ENCODE measurements at places on chromosomes 5 and 9. TPM values are rescaled to one million over a fixed set of nuclear protein-coding genes. Genes with fewer than 3 reads are reported as not detected.

Gene PTBP3
- 39.8 TPM for polyA plus RNA-seq

Gene BICD2
- 7.4 TPM for polyA plus RNA-seq

Gene BNC2
- polyA plus RNA-seq = not detected

Gene C8G
- polyA plus RNA-seq = not detected

Gene DOCK8
- polyA plus RNA-seq = 84.6 TPM

- H3K4me3 ChIP-seq = no peak overlapping the region
- H3K36me3 ChIP-seq = no peaks in the 10 kb centered on the region
- H3K27ac ChIP-seq = no peak overlapping the region
- H3K4me1 ChIP-seq = no peaks in the 10 kb centered on the region
Measured at GRCh38 chr9:16136961-16137360, 584.1 kb downstream of the CCDC171 start.

DNA sequence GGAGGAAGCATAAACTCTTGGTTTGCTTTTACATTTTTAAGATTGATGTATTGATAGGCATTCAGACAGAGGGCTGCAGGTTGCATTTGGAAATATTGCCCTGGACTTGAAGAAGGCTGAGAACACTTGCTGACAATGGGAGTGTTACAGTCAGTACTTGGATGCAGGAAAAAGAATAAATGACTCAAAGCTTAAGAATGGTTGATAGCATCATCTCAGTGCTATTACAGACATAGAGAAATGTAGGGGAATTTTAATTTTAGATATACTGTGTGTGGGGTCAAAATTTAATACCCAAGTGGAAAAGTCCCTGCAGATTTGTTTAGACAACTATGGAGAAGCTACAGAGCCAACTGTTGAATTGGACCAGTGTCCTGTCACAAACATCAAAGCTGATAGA is 101.1 kb downstream of the ISL1 start:
- H3K4me3 ChIP-seq = no peak overlapping the region
- H3K4me1 ChIP-seq = no peaks in the 10 kb centered on the region
- no peaks in the 10 kb centered on the region for H3K36me3 ChIP-seq
- H3K27me3 ChIP-seq = no peaks in the 10 kb centered on the region
- H3K27ac ChIP-seq = no peak overlapping the region
- DNase-seq = no peak

- H3K27me3 ChIP-seq = no peaks in the 10 kb centered on the region
- peak overlapping the region; percentile 46 for H3K4me3 ChIP-seq
- no peaks in the 10 kb centered on the region for H3K36me3 ChIP-seq
- peaks cover 36% of the 10 kb centered on the region for H3K4me1 ChIP-seq
- no peak for DNase-seq
Measured at GRCh38 chr5:139669662-139670368, 21.7 kb downstream of the CXXC5 start.

DNA sequence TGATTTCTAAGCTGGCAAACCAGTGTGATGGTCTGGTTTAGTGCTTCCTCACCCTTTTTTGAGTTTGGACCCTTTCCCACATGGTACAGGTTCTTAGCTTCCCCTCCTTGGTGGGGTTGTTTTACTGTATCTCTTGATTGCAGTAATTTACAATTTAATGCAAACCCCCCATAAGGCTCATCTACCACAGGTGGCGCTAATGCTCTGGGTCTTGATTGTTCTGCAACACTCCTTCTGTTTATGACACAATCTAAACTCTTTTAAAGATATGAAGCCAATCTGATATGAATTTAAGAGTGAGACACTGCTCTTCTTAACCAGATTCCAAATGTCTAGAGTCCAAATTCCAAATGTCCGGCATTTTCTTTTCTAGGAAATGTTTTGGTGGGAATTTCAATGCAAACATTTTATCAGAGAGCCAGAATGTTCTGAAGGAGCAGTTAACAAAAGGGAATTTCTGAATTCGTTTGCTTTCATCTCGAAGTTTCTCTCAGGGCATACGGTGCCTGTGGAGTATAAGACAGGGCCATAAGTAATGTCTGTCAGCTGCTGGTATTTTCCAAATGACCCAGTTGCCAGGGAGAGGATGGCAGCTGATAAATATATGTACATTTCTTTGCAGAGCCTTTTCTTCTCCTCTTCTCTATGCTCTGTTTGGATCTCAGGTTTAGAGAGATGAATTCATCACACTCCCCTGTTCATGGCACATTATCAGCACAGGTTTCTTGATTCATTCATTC is 246.8 kb downstream of the ARHGAP26 start:
- H3K4me1 ChIP-seq = no peaks in the 10 kb centered on the region
- no peak overlapping the region for H3K4me3 ChIP-seq
- H3K36me3 ChIP-seq = no peaks in the 10 kb centered on the region
- H3K27me3 ChIP-seq = no peaks in the 10 kb centered on the region
- no peak overlapping the region for H3K27ac ChIP-seq

- no peak for DNase-seq
- H3K4me3 ChIP-seq = no peak overlapping the region
- no peaks in the 10 kb centered on the region for H3K27me3 ChIP-seq
- no peak overlapping the region for H3K27ac ChIP-seq
- H3K36me3 ChIP-seq = no peaks in the 10 kb centered on the region
Measured at GRCh38 chr5:68739752-68740151, 354.1 kb upstream of the SLC30A5 start.

- H3K4me3 ChIP-seq = peak overlapping the region; percentile 19
- peak overlapping the region; percentile 42 for H3K27ac ChIP-seq
- DNase-seq = peak; percentile 57
Measured at GRCh38 chr5:115838885-115839518, 2.4 kb downstream of the ATG12 start.

Data from naive thymus-derived CD4-positive, alpha-beta T cell (primary cell).